Colonic mucosa (tissue), 4 donors: ENCODE measurements at places on chromosomes 12 and 14.

DNA sequence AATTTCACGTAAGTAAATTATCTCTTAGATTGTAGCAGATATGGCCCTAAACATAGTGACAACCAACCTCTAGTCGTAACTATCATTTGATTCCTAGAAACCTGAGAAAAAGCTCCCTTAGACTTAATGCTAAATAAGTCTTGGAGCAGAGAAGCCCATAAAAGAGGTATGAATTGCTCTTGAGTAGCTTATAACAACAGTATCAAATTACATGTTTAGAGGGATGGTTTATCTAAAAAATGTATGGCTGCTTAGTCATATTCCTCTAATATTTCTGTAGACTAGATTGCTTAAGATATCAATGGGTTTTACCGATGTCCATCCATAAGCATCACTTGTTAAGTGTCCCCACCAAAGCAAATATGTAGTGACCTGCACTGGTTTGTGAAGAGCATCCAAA, 259.7 kb downstream of the NELL2 start:
- no peak overlapping the region for H3K27ac ChIP-seq
- H3K36me3 ChIP-seq: no peaks in the 10 kb centered on the region
- H3K27me3 ChIP-seq: no peaks in the 10 kb centered on the region
- no peaks in the 10 kb centered on the region for H3K4me1 ChIP-seq
- DNase-seq: no peak

GRCh38 chr14:55028066-55028465, 1.0 kb downstream of the SOCS4 start:
- no peaks in the 10 kb centered on the region for H3K27me3 ChIP-seq
- peak overlapping the region; percentile 86 for H3K4me3 ChIP-seq
- no peak overlapping the region for H3K27ac ChIP-seq
- DNase-seq: no peak
- no peaks in the 10 kb centered on the region for H3K4me1 ChIP-seq

DNA sequence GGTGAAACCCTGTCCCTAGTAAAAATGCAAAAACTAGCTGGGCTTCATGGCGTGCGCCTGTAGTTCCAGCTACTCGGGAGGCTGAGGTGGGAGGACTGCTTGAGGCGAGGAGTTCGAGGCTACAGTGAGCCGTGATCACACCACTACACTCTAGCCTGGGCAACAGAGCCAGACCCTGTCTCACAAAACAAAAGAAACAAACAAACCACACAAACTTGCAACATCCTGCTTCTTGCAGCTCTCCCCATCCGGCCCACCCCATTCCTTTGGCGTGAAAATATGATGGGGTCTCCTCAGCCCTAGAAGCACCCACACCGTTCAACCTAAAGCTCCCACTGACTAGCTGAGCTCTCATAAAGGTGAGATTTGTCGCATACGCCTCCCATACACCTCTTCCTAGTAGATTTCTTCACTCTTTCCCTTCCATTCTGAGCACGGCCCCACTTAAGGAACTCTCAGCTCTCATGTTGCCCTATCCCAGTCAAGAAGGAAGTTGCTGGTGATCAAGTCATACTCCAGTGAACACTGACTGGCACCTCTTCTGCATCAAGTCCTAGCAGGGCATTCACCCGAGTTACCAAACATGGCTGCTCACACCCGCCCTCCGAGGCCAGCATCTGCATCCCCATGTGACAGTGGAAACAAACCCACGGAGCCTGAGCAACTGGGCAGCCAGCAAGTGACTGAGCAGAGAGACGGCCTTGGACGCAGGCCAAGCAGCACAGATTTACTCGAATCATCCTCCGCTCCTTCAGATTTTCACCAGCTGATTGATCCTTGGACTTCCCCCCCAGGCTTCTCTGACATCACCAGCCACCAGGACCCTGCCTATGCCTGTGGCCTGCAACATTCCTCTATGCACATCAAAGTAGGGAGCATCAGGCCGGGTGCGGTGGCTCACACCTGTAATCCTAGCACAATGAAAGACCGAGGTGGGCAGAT, 18.9 kb upstream of the CD27 start:
- peaks cover 3% of the 10 kb centered on the region for H3K4me1 ChIP-seq
- H3K27me3 ChIP-seq: no peaks in the 10 kb centered on the region
- H3K36me3 ChIP-seq: no peaks in the 10 kb centered on the region
- DNase-seq: no peak
- peak overlapping the region; percentile 38 for H3K27ac ChIP-seq
- no peak overlapping the region for H3K4me3 ChIP-seq

DNA sequence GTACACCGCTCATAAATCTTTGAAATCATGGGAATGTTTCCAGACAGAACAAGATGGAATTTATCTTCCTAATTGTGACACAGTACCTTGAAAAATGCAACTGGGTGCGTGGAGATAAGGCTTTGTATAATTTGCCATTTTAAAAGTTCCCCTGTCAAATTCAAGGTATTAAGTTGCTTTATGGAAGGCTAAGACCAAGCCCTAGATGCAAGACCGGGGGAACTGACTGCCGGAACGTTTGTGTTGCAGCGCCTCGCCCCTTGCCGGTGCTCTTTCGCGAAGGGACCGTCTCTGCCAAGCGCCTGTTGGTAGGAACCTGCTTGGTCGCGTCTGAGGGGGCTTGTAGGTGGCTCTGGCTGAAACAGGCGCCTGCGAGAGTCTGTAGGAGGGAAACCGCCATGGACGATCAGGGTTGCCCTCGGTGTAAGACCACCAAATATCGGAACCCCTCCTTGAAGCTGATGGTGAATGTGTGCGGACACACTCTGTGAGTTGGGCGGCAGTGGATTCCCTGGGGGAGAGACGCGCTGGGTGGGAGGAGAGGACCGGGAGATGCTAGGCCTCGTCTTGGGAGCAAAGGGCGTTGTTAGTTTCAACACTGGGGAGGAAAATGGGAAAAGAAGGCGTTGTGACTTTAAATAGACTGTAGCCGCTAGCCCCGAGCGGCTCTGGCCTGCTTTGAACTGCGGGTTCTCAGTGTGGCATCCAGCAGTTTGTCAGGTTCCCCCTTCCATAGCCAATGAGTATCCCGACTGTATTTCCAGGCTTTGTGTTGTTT, at the start of gene MNAT1:
MNAT1 (plus strand) TSS at position 297 of the 778 bp plus-strand sequence; CDS start at position 399, 102 bp downstream.
- peak within 1 kb of the TSS; percentile 88 for H3K4me3 ChIP-seq
- H3K27ac ChIP-seq: peak within 1 kb of the TSS; percentile 27
- H3K36me3 ChIP-seq: no peaks in the 10 kb centered on the region
